ENCODE measurements at places on chromosomes 12 and 14.
A peak's percentile ranks its signal among the peaks of the same experiment; 100 is the strongest.

- DNase-seq, result no peak
Measured at GRCh38 chr12:116306506-116306905, 29.0 kb upstream of the MED13L start.

- DNase-seq, result no peak
Measured at GRCh38 chr14:97180304-97181200, 383.4 kb downstream of the VRK1 start.

DNA sequence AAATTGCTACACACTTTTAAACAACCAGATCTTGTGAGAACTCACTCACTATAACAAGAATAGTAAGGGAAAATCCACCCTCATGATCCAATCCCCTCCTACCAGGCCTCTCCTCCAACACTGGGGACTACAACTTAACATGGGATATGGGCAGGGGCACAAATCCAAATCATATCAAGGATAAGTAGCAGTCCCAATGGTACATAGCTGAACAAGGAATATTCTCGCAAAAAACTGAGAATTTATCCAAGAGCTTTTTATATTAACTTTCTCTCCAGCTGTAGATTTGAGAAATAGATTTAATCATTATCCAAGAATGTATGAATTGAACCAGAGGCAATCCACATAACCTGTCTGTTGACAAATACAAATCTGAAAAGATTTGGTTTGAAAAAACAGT lies 185.2 kb downstream of the TMTC3 start:
- DNase-seq, result no peak

DNA sequence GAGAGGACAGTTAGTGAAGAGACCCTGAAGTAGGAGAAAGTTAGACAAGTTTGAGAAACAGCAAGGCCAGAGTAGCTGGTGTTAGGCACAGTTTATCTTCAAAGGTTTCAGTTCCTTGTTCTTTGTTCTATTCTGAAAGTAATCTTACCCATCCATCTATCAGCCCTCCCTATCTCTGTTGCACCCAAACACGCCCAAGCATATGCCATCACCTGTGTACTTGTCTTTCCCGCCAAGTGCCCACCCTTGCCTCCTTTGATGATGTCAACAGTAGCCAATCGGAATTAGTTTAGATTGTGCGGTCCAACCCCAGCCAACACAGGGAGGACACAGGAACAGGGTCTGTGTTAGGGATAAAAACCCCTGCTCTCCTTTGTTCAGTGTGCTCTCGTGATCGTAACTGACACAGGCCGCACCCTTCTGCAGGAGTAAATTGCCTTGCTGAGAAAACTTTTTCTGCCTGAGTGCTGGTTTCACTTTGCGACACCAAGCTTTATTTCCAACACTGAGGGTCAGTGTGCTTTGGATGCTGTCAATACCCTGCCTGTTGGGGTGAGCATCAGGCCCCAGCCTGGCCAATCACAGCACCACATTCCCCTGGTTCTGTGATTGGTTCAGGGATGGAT lies 4.7 kb upstream of the TMEM229B start:
- DNase-seq, result no peak

DNA sequence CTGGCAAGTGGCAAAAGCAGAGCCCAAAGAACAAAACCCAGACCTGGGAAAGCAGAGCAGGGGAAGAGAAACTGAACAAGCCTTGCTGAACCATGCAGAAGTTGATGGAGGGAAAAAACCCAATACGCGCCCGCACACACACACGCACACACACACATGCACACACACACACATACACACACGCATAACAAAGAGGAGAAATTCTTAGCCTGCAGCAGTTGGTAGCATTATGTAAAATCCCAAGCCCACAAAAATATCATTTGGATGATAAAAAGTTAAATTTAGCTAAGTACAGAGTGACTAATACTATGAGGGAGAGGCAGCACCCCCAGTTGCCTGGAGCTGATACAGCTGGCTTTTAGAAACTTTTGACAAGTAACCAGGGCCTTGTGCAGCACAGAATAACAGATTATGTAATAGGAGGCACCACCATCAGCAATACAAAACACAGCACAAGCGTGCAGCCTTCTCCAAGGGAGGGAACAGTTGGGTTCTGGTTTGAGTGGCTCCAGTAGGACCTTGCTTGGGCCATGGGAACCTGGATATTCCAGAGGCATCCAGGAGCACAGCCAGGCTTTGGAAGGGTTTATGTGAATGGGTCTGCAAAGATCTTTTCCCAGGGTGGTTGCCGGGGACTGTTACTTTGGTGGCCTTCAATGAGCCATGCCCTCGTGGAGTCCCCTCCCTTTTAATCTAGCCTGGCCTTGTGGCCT lies 35.3 kb downstream of the PITPNM2 start:
- DNase-seq, result peak; percentile 53

GRCh38 chr14:37241198-37241597 lies 43.5 kb downstream of the MIPOL1 start:
- no peak for DNase-seq

- no peak for DNase-seq
Measured at GRCh38 chr14:95341115-95341514, 21.4 kb upstream of the CLMN start.

DNA sequence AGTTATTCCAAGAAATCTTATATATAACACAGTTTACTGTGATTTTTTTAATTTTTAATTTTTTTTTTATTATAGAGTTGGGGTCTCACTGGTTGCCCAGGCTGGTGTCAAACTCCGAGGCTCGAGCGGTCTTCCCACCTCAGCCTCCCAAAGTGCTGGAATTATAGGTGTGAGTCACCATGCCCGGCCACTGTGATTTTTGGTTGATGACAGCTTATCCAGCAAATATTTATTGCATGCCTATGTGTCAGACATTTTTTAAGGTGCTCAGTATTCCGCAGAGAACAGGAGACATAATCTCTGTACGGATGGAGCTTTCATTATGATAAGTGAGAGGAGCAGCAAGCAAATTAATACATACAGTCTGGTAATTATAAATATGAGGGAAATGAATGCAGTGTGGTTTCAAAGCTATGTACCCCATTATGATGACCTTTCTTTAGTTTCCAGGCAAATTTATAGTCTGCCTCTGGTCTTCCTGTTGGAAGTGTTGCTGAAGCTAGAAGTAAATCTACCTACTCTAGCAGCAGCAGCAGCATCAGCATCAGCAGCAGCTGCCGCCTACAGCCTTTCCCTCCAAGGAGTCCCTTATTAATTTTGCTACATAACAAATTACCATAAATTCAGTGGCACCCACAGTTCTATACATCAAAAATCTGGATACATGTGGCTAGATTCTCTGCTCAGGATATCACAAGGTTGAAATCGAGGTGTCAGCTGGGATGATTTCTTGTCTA lies 32.3 kb downstream of the FRS2 start:
- no peak for DNase-seq

- DNase-seq, result no peak
Measured at GRCh38 chr12:98752726-98753125, 107.6 kb downstream of the APAF1 start.

- no peak for DNase-seq
Measured at GRCh38 chr12:88633312-88633711, 53.0 kb upstream of the KITLG start.

DNA sequence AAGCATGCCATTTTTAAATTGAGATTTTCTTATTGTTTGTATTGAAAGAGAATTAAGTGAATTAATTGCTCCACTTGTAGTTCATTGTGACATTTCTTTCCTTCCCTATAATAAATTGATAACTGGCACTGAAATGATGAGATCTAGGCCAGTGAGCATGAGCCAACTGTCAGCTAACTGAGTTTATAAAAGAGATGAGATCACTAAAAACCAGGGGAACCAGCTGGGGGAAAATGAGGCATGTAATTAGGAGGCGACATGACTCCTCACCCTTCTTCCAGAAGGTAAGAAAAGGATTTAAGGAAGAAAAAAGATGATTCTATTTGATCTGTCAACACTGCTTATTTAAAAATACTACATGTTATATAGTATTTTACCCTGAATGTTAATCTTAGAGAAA lies 104.5 kb upstream of the DNM1L start:
- no peak for DNase-seq

- peak; percentile 32 for DNase-seq
Measured at GRCh38 chr12:114684098-114684869, at the start of gene TBX3. TBX3 (minus strand) TSS chr12:114684175; CDS start chr12:114683200, 975 bp downstream.

GRCh38 chr14:61996753-61997152 lies 234.5 kb downstream of the SNAPC1 start:
- no peak for DNase-seq

- peak; percentile 23 for DNase-seq
Measured at GRCh38 chr12:7806863-7807487, 17.8 kb downstream of the NANOG start.

GRCh38 chr12:114412825-114413749 lies 7.1 kb upstream of the TBX5 start:
- DNase-seq, result no peak

- DNase-seq, result no peak
Measured at GRCh38 chr12:55001198-55001868, 16.8 kb upstream of the TESPA1 start.

- no peak for DNase-seq
Measured at GRCh38 chr14:98573082-98573481, 698.9 kb downstream of the BCL11B start.

GRCh38 chr14:99124482-99125105 lies 147.4 kb downstream of the BCL11B start:
- DNase-seq, result no peak

DNA sequence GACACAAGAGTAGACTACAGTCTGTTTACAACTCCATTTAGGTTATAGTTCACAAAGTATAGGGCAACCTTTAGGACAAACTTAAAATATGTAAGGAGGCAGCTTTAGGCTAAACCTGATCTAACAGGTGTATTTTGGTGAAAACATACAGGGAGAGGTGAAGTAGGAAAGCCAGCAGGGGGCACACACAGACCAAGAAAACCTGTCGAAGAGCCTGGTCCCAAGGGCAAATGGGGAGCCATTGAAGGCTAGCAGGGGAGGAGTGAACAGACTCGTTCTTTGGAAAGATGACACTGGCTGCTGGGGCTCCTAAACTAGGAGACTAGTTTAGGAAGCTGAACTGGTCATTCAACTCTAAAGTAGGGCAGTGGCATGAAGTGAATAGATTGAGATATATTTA lies 138.8 kb upstream of the WSCD2 start:
- no peak for DNase-seq

DNA sequence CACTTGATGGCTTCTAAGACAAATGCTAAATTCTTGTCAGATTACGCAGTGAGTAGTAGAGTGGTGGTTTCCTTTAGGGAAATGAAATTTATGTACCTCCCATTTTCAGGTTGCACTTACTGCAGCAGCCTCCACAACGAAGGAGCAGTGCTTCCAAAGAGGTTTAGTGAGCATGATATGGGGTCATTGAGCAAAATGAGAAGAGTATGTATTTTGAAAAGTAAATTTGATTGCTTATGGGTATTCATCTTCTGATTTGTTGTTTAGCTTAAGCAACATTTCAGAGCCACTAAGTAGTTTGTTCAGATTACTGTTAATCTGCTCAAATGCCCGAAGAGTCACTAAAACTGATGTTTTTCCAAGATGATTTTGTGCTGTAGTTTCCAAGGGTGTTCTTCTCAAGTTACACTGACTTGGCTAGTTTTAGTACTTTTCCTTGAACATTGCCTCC lies 493.6 kb downstream of the PCNX1 start:
- DNase-seq, result no peak

DNA sequence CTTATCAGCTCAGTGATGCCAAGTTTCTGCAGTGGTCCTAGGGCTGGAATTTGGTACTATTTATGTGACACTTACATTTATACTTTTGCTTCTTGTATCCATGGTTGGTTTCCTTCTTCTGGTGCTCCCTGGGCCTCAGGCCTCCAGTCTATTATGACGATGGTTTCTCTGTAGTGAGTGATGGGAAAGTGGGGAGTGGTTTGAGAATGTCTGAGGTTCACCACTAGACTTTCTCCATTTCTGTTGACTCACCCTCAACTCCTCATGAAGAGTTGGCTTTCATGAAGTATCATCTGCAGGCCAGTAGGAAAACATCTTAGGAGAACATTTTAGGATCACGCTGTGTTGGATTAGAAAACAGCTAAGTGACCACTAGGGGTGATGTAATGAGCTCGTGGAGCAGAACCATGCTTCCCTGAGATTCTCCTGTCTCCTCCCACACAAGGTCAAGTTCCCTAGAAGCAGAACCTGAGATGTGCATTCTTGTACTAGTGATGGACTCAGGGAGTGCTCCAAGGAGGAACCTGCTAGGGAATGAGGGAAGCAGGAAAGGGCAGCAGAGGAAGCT lies 32.1 kb downstream of the RPH3A start:
- no peak for DNase-seq

- no peak for DNase-seq
Measured at GRCh38 chr14:78637489-78637888, 467.3 kb downstream of the NRXN3 start.
